ENCODE measurements at places on chromosomes 3 and 15. TPM values are rescaled to one million over a fixed set of nuclear protein-coding genes. Genes with fewer than 3 reads are reported as not detected.

GRCh38 chr3:151387432-151387831, 2.9 kb upstream of the P2RY12 start:
- H3K27ac ChIP-seq = no peak overlapping the region
- H3K27me3 ChIP-seq = no peaks in the 10 kb centered on the region
- H3K36me3 ChIP-seq = no peaks in the 10 kb centered on the region
- DNase-seq = no peak

- DNase-seq = no peak
- peaks cover 47% of the 10 kb centered on the region for H3K4me1 ChIP-seq
- no peaks in the 10 kb centered on the region for H3K36me3 ChIP-seq
- H3K4me3 ChIP-seq = no peak overlapping the region
- H3K27me3 ChIP-seq = no peaks in the 10 kb centered on the region
Observed at GRCh38 chr15:99504823-99505551, 60.8 kb upstream of the MEF2A start.

GRCh38 chr15:65948383-65948782, 79.1 kb downstream of the RAB11A start:
- no peak overlapping the region for H3K27ac ChIP-seq
- H3K36me3 ChIP-seq = no peaks in the 10 kb centered on the region
- no peak overlapping the region for H3K4me3 ChIP-seq

MYLK gene
- 13.7 TPM for total RNA-seq

GRCh38 chr3:154981201-154981600, 98.9 kb upstream of the MME start:
- no peaks in the 10 kb centered on the region for H3K4me1 ChIP-seq
- no peaks in the 10 kb centered on the region for H3K27me3 ChIP-seq
- H3K27ac ChIP-seq = no peak overlapping the region
- H3K4me3 ChIP-seq = no peak overlapping the region

Measured in psoas muscle (tissue), 8 donors.